ENCODE measurements at places on chromosomes 12 and 14.

- DNase-seq: no peak
Measured at GRCh38 chr12:23847857-23848256, 101.6 kb downstream of the SOX5 start.

- DNase-seq: no peak
Measured at GRCh38 chr14:24874514-24875202, 175.3 kb downstream of the STXBP6 start.

DNA sequence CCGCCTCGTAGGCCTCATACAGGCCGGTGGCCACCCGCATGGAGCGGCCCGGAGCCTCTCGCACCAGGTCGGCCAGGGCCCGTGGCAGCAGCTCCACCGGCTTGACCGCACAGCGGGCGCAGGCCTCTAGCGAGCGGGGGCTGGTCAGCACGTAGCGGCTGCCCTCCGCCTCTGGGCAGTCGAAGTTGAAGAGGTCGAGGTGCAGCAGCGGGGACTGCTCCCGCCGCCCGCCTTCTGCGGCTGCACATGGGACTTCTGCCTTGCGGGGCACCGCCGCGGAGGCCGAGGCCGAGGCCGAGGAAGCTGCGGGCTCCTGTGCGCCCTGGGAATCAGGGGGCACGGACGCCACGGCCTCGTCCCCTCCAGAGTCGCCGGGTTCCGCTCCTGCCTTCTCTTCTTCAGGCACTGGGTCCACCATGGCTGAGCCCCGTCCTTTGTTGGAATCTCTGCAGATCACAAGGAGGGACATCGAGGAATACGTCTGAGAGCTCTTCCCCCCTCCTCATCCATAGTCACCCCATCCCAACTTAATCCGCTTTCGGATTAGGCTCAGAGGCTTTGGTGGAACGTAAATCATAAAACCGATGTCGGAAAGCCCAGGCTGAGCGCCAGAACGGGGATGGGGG, 1.4 kb downstream of the CCDC177 start:
- DNase-seq: no peak

DNA sequence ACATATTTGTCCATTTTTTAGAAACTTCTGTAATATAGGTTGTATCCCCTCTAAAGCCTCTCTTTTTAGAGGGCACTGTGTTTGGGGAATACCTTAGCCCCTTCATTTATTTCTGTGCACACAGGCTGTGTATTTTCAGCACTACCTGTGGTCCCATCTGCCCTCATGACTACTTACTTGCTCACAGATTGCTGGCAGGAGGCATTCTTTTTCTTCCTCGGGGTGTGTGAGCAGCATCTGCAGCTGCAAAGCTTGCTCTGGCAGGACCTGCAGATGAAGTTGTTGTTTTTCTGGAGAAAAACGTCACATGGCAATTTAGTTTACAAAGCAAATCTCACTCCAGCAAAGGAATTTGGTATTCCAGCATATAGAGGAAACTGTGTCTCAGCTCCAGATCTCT, 24.3 kb downstream of the ANG start:
- DNase-seq: no peak

GRCh38 chr12:15979096-15980092, 68.3 kb downstream of the DERA start:
- no peak for DNase-seq

GRCh38 chr14:68584786-68585185, 208.1 kb downstream of the ZFP36L1 start:
- DNase-seq: no peak

DNA sequence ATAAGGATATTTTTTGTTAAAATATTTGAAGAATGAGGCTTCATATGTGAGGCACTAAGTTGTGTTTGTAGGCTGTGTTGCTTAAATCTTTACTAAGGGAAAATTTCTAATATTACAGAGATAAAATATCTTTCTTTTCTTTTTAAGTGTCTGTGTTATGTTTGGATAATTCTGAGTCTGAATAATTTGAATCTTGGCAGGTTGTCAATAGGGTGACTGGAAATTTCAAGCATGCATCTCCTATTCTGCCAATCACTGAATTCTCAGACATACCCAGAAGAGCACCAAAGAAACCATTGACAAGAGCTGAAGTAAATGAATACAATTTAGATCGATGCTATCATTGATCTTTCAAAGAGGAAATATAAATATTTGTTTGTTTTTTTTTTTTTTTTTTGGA, 29.4 kb downstream of the TMPO start:
- DNase-seq: no peak

DNA sequence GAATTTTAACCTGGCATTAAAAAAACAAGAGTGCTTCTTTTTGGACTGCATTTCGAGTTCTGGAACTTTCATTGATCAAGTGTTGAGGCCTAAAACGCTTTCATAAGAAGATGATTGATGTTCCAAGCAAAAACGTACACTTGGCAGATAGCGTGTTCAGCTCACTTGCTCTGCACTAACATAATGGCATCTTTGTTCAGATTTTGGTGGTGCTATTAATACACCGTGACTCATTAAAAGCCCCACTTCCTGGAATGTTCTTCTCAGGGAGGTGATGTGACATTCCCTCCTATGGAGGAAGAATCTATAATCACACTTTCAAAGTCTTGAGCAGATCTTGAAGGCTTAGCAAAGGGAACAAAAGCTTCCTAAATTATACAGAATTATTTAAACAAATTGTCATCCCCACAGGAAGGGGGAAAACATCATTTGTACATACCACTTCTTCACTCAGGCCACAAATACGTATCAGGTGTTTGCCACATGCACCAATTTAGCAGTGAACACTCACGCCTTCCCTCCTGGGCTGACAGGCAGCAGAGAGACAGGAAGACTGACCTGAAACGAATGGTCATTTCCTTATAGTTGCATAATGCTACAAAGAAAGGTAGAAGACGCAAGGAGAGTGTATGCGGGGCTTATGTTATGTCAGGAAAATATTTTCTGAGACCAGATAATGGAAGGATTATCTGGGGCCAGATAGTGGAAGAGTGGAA, 15.4 kb downstream of the HSP90AA1 start:
- DNase-seq: no peak

- no peak for DNase-seq
Measured at GRCh38 chr12:78385541-78385940, 479.0 kb upstream of the SYT1 start.

- no peak for DNase-seq
Measured at GRCh38 chr12:11839091-11839641, 189.7 kb downstream of the ETV6 start.

DNA sequence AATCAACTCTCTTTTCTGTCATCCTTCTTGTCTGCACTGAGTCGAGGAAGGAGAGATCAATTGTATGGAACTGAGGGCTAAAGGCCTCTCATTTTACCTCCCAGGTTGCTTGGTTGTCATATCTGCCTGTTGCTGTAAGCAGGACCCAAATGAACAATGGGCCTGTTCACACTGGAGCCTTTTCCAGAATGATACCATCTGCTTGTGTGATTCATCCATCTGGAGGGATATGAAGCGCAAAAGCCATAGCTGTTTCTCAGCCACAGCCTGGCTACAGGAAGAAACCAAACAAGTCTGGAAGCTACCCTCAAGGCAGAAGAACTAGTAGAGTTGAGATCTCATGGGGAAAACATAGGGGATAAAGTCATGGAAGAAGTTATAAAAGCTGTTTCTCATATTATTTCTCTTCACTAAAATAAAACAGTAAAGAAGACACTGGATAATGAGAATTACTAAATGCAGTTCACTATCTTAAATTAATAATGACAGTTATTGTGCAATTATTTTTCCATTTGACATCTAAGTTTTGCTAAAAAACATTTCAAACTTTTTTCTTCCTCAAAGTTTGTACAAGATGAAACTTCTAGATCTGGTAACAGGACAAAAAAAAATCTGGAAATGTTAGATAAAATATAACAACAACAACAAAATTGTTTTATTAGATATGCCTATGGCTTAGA, 106.3 kb downstream of the SPTSSA start:
- DNase-seq: no peak

- no peak for DNase-seq
Measured at GRCh38 chr12:102430661-102431060, 49.7 kb downstream of the IGF1 start.

DNA sequence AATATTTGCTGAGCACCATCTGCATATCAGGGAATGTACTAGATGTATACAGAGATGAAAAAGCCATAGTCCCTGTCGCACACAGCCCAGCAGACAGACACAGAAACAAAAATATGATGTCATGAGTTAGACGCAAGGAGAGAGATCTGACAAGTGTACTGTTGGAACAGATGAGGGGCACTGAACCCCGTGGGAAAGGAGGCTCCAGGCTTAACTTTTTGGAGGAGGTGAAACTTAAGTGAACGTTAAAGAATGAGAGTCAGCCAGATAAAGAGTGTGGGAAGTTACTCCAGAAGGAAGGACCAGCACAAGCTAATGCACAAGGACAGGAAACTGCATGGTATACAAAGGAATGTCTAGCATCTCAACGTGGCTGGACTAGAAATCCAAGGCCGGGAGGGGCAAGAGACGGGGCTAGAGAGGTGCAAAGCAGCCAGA, 2.5 kb upstream of the ACTN1 start:
- DNase-seq: no peak

GRCh38 chr12:38544330-38545066, 227.9 kb downstream of the ALG10B start:
- no peak for DNase-seq

- no peak for DNase-seq
Measured at GRCh38 chr14:24361326-24361725, 6.7 kb upstream of the NFATC4 start.

DNA sequence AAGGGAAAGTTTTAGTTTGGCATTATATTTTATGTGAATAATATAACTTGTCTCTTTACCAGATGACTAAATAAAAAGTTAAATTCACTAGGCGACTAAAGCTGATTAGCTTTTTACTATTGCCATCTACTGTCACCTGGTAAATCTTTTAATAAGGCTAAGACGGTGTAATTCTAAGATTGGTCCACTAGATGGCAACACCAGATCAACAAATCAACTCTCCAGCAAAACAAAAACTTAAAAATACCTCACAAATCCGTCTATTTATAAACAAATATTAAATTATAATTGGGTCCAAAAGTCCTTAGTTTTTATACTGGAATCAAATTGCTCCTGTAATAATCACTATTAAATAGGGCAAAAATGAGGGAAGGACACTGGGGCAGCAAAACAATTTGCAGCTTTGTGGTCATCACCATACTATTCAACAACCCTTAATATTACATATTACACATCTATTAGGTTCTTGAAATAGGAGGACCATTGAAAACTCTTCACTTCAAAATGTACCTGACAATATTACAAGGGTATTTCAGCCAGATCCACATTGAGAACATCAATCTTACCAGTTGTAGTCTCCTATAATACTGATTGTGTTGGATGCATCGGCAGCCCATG, 47.9 kb downstream of the GALC start:
- no peak for DNase-seq

DNA sequence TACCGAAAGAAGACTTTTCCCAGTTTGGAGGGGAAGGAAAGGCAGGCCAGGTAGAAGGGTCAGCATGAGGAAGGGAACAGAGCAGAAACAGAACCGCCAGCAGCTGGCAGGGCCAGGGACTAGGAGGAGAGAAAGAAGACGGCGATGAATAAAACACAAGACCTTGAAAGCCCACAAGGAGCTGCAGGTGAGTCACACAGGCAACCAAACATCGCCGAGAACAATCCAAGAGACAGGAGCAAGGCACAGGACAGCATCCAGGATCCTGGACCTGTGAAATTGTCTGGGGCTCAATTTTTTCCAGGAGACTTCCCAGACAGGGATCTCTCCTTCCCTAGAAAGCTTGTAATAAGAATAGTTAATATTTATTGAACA, 47.3 kb downstream of the NUAK1 start:
- DNase-seq: no peak

Data from stimulated activated CD8-positive, alpha-beta memory T cell treated with anti-CD3 and anti-CD28 coated beads, Interleukin-4, amount 100 ng/mL, for 1 hour (primary cell).